Stimulated activated naive CD4-positive, alpha-beta T cell (primary cell): ENCODE measurements at places on chromosomes 12 and 14.

- no peak for DNase-seq
Observed at GRCh38 chr14:30876692-30877091, 2.3 kb downstream of the COCH start.

GRCh38 chr12:22480016-22480415, 64.3 kb downstream of the C2CD5 start:
- no peak for DNase-seq

DNA sequence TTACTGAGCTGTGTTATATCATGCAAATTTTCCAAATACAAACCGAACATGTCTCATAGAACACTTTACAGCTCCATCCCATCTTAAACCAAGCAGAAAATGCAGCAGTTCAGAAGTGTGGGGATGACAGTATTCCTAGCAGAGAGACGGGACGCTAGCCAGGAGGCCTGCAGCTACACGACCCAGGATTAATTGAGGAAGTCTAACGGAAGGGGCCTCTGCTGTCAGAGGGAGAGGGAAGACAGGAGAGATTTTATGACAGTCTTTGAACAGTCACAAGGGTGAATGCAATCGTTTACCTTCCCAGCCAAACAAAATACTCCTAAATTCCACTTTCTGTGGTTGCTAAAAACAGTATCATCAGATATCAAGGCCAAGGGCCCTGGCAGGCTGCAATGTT, 261.9 kb downstream of the TMEM132D start:
- no peak for DNase-seq

DNA sequence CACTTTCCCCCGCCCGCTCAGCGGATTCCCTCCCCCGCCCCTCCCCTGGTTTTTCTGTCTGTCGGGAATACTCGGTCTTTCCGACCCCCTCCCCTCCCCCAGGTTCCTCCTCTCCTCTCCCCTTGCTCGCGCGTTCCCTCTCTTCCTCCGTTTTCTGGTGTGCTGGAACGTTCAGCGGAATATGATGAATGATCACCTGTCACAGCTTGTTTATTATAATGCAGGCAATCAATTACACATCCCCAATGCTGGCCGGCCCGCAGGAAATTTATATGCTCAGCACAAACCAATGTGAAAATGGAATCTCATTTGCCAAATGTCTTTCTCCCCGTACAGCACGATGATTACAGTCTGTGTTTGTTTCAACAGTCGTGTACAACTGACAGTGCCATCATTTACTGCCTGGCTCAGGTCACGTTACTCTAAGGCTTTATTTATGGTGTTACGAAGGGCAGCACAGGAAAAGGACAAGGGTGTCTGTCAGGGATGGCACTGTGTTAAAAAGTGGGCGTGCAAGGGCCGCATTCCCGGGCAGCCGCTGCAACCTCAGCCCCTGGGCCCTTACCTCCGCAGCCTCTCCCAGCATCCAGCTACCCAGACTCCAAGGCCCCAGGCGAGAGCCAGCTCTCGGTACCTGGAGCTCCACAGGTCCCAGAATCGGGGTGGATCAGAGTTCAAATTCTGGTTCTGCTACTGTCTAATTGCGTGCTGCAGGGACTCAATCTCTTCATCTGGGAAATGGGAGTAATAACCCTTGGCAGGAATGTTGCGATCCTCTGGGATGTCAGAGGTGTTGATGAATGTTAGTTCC, 24.7 kb upstream of the MAP1LC3B2 start:
- no peak for DNase-seq

DNA sequence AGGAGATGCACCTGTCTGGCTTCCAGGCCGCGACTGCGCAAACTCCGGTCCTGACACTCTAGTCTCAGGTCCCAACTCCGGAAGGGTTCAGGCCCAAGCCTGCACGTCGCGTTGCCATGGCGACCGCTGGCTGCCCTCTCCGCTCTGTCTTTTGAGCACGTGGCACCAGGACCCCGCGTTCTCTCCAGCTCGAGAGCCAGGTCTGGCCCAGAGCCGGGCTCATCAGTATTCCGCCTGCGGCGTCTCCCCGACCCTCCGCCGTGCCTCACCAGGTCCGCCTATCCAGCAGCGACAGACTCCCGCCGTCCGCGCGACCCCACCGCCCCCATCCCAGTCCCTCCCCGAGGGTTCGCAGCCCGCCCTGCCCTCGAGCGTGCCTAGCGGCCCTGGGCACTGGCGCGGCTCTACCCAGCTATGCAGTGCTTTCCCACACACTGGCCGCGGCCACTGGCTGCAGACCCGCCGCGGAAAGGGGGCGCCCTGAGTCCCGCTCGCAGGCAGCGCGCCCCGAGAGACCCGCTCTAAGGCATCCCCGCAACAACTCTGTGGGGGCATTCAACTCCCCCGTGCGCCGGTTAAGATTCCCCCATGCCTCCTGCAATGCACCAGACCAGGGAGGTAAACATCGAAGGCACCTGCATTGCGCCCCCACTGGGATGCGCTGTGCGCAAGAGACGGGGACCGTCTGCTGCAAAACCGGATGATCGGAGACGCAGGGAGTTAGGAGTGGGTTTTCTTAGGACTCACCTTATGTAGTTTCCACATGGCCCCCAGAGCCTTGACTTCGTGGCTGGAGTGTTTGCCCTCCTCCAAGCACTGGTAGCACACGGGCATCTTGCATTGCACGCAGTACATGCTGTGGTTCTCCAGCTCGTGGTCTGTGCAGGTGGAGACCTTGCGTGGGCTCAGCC, 1.3 kb downstream of the TRIM9 start:
- peak; percentile 34 for DNase-seq

- no peak for DNase-seq
Observed at GRCh38 chr12:104567832-104568486, 111.2 kb downstream of the CHST11 start.

DNA sequence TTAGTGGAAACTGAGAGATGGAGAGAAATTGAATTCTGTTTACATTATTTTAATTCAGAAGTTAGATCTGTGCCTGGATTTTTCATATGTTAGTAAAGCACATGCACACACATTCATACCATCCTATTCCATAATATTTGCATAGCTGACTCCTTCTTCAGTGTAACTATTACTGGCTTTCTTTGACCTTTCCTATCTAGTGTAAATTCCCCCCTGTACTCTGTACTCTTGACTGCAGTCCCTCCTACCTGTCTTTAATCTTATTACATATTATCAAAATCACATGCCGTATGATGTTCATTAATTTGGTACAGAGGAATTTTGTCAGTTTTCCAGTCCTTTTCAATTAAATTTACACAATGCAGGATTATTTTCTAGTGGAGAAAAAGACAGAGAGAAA, 417.0 kb upstream of the SOX5 start:
- no peak for DNase-seq

GRCh38 chr12:3381059-3382047, 109.7 kb upstream of the PRMT8 start:
- DNase-seq, result no peak

DNA sequence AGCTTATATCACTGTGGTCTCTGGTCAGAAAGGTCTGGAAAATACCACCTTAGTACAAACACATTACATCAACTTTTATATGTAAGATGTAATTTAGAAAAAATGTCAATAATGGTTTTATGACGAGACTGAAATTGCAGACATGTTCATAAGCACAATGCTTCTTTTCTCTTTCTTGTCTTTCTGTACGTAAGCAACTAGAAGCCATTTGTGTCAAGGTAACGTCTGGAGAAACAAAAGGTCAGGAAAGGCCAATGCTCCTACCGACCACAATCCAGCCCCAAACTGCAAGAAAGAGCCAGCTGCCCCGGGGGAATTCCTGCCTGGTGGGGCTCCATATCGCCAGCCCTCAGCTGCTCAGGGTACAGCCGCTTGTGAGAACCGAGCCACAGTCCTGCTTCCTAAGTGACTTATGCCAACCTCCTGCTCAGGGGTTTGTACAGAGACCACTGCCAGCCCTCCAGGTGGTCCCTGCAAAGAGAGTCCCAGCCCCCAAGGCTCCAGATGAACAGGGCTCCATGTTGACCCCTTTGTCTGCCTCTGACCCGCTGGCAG, 6.3 kb downstream of the ZNF839 start:
- no peak for DNase-seq

DNA sequence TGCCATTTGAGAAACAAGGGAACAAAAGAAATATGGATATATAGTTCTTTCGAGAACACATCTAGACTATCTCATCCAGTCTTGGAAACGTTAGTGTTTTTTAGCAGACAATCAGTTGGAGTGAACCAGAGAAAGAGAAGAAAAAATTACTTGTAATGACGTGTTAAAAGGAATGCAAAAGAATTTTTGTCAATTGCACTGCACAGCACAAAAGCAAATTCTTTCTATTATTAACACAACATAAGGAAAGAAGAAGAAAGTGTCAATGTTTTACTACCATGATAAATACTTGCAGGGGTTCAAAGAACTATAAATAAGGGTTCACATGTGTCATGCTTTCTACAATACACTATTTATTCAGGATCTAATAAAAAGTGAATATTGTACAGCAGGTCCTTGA, 27.5 kb upstream of the GSG1 start:
- DNase-seq, result no peak

- no peak for DNase-seq
Observed at GRCh38 chr12:95481072-95481471, 7.1 kb downstream of the METAP2 start.

GRCh38 chr12:51722431-51722830, 126.1 kb downstream of the FIGNL2 start:
- no peak for DNase-seq

- no peak for DNase-seq
Observed at GRCh38 chr14:75579882-75580281, 1.5 kb downstream of the FLVCR2 start.

GRCh38 chr12:113116875-113117274, 18.7 kb downstream of the RASAL1 start:
- no peak for DNase-seq

GRCh38 chr14:72680853-72681640, 212.9 kb downstream of the DPF3 start:
- no peak for DNase-seq

GRCh38 chr14:76083796-76084765, 67.6 kb upstream of the GPATCH2L start:
- DNase-seq, result no peak

DNA sequence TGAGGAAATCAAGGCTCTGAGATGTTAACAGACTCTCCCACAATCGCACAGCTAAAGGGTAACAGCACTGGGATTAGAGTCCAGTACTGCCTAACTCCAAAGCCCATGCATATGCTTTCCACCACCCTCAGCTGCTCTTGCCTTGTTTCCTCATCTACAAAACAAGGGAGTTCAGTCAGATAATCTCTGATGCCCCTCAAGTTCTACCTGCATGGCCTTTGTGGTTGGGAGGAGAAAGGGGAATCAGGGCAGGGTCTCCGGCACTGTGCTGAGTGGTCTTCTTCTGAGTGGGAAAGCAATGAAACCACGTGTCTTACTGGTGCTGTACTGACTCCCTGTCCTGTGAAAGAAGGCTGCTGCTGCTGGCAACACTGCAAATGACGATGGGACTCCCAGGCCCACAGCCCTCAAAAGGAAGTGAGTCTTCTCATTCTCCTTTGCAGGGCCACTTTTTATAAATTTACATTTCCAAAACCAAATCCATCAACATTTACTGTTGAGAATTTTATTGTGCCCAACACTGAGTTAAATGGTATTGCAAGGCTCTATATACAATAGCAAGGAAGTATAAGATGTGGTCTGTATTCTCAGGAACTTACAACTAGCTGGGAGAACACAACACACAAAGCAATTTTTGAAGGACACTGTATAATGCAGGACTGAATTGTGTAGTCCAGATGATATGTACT, 19.7 kb upstream of the DUSP16 start:
- DNase-seq, result no peak

DNA sequence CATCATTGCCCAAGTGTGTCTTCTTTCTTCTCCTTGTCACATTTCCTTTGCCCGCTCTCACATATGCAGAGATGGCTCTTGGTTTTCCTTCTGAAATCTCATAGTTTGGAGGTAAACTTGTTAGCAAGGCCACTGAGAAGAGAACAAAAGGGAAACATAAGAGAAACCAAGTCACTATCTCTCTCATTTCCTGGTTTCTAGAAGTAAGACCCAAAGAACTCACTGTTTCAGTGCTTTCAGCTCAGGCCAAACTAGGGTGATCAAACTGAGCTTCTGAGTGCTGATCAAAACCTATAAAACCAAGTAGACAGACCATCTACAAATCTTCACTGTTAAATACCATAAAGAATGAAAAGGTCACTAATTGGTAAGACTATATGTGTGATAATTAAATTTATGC, 275.4 kb upstream of the BTG1 start:
- no peak for DNase-seq

GRCh38 chr14:28754209-28754985, 12.2 kb upstream of the FOXG1 start:
- no peak for DNase-seq

DNA sequence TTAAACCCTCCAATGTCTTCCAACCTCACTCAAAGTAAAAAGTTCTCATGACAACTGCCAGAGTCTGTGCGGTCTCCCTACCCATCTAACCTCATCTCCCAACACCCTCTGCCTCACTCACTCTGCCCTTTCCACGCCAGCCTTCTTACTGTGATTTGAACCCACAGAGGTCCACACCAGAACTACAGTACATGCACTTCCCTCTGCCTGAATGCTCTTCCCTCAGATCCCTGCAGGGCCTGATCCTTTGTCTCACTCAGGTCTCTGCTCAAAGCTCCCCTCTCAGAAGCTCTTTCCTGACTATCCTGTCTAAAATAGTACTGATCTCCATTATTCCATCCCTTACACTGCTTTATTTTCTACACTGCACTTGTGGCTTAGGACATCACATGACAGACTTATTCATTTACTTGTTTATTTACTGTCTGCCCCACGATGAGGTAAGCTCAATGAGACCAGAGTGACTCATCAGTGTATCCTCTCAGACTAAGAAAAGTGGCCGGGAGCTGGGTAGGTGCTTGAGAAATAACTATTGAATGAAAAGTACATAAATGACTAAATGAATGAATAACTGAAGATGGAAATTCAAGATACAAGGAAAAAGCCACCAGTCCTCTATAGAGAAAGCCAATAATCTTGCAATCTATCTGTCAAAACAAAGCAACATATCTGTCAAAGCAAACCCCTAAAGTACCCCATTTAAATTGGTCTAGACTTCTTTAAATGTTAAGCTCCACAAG, 17.1 kb downstream of the POMT2 start:
- DNase-seq, result no peak

DNA sequence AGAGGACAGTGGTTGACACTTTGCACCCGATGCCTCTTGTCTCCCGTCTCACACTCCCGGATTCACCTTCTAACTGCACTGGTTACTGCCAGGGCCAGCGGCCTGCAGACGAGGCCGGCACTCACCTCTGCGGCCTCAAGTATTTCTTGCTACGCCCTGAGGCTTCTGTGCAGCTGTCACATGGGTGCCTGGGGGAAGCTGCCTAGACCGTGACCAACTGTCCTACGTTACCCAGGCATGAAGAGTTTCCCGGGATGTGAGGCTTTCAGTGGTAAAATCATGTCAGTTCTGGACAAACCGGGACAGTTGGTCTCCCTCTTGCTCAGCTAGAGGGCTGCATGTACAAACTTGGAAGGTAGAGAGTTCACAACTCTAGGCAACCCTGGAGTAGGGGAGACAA, 274.5 kb downstream of the GLT1D1 start:
- DNase-seq, result no peak

GRCh38 chr14:68687746-68688145, 105.1 kb downstream of the ZFP36L1 start:
- DNase-seq, result no peak

- DNase-seq, result no peak
Observed at GRCh38 chr12:91249054-91249453, 66.4 kb upstream of the DCN start.

GRCh38 chr12:117049295-117049694, 49.9 kb downstream of the TESC start:
- no peak for DNase-seq

- DNase-seq, result no peak
Observed at GRCh38 chr12:5191803-5192538, 148.3 kb downstream of the KCNA5 start.
